Fibroblast of skin of abdomen (primary cell): ENCODE measurements at places on chromosomes 6 and 20.

DNA sequence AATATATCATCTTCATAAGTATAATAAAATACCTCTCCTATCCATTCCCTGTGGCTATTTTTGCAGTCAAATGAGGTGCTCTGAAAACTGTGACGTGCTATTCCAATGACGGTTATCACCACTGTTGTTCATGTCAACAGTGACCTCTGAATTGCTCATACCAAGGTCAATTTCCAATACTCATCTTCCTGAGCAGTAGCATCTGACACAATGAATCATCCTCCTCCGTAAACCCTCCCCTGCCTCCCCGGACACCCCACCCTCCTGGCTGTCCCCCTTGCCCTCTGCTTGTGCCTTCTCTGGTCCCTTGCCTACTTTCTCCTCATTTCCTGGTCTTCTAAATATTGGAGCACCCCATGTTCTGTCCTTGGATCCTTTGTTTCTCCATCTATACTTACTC is 77.7 kb upstream of the SLC22A23 start:
- DNase-seq, result no peak

GRCh38 chr6:20715135-20715806 is 181.0 kb downstream of the CDKAL1 start:
- no peak for DNase-seq

- DNase-seq, result no peak
Observed at GRCh38 chr6:109472132-109472995, 10.7 kb downstream of the ZBTB24 start.

- DNase-seq, result no peak
Observed at GRCh38 chr6:168452685-168453377, 11.8 kb downstream of the SMOC2 start.

GRCh38 chr20:38393259-38393658 is 41.9 kb downstream of the SNHG17 start:
- DNase-seq, result no peak

DNA sequence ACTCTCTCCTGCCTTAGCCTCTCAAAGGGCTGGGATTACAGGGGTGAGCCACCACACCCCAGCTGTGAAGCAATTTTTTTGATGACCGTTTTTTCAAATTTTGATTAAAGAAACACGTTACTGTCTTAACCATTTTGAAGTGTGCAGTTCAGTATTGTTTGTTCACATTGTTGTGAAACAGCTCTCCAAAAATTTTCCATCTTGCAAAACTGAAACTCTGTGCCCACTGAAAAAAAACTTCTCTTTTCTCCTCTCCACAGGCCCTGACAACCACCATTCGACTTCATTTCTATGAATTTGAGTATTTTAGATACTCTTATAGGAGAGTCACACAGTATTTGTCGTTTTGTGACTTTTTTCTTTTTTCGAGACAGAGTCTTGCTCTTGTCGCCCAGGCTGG is 53.9 kb downstream of the ECT2L start:
- no peak for DNase-seq

DNA sequence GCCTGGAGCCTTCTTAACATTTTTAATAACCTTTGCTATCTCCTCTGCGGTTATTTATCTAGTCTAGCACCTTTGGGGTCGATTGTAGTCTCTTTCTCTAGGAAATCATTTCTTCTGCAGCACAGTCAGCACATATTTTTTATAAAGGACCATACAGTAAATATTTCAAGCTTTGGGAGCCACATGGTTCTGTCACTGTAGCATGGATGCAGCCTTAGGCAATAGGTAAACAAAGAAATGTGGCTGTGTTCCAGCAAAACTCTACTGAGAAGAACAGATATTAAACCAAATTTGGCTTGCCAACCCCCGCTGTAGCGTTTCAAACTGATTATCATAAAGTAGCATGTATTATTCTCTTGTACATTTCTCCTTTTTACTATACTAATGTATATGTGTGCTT is 95.7 kb downstream of the SLC23A2 start:
- no peak for DNase-seq

DNA sequence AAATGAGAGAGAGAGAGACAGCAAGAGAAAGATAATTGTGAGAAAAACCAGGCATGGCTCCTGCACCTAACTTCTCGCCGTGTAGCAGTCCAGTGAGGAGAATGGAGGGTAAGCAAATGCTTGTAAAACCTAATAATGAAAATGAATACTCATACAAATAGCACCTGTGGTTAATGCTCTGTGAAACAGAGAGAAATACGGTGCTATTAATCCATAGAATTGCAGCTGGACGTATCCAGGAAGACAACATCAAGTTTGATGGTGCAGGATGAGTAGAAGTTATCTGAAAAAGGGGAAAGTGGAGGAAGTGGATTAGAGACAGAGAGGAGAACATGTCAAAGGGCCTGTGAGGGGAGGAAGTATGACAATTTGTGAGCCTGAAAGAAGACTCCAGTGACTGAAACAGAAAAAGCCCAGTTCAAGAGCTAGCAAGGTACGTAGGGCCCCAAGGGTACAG is 89.4 kb upstream of the PAK5 start:
- DNase-seq, result no peak

- DNase-seq, result no peak
Observed at GRCh38 chr20:54681869-54682268, 206.5 kb downstream of the DOK5 start.
